ENCODE measurements at places on chromosomes 2 and 18. TPM values are rescaled to one million over a fixed set of nuclear protein-coding genes. Genes with fewer than 3 reads are reported as not detected.

TUBA3E gene
- 1.6 TPM for total RNA-seq

GRCh38 chr2:235024931-235025773 is 73.3 kb downstream of the SH3BP4 start:
- no peak for DNase-seq

DNA sequence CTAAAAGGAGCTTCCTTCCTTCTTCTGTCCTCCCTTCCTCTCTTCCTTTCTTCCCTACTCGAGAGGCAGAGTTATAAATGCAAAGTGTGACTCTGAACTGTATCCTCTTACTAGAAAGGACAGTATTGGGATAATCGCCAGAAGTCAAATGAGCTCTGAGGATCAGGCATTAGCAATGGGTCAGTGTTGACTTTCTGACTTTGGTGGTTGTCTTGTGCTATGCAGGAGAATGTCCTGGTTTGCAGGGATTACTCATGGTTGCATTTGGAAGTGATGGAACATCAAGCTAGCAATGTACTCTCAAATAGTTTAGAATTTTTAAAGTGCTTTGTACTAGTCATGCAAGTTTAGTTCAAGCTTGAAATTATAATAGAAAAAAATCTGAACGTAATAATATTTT is 115.6 kb downstream of the TXNL1 start:
- DNase-seq = no peak

CSRNP3 gene
- 4.5 TPM for total RNA-seq

DNA sequence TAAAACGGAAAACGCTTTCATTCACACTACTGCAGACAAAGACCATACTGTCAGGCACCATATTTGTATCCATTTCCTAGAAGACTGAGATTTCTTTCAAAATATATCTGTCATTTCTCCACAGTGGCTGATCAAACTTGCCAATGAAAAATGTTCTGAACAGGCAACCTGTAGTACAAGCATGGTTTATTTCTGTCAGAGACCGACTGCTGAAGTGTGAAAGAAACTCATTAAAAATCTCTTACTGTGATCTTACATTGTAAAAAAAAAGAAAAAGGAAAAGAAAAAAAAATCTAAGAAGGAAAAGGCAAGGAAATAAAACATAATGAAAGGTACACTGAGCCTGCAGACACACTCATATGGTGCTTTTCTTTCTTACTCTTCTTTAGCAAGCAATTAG is 184.5 kb downstream of the STK39 start:
- DNase-seq = no peak

ASXL3 gene
- 2.6 TPM for total RNA-seq

DNA sequence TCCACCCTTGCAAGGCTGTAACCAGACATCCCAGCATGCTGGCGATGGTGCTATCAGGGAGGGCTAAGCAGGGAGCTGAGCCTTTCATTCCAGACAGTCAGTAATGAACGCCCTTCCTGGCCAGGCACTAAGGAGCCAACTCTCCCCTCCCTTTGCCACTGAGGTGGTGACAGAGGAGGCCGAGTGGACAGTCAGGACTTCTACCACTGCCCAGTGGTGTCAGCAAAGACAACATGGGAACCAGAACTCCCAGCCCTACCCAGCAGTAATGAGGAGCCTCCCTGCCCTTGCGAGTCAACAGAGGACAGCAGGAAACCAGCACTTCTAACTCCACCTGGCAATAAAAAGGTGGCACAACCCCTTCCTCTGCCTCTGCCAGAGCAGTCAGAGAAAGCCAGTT is 68.6 kb downstream of the ZAP70 start:
- DNase-seq = no peak

DNA sequence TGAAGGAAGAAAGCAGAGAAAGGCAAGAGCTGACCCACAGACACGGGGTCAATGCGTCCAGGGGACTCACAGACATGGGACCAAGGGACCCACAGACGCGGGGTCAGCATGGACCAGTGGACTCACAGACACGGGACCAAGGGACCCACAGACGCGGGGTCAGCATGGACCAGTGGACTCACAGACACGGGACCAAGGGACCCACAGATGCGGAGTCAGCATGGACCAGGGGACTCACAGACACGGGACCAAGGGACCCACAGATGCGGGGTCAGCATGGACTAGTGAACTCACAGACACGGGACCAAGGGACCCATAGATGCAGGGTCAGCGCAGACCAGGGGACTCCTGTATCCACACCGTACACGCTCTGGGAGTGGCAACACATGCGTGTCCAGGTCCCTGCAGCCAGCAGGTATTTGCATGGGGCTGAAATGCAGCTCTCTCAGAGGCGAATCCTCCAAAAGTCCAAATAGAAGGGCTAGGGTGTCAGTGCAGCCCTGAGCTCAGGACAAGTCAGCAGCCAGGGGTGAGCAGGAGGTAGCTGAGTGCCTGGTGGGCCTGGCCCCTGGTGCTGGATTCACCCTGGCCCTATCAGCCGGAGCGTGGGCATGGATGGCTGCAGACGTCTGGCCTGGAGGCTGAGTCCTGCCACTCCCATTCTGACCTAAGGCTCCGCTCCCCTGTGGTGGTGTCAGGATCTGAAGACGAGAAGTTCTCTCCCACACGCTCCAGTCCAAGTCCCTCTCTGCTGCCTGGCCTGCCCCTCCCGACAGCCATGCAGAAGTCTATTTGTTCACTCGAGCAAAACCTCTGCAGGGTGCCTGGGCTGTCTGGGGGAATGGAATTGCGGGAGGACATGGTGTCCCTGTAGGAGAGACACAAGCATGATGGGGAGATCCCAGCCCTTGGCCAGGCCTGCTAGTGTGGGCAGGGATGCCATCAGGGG is 28.5 kb downstream of the TMEM18 start:
- peak; percentile 56 for DNase-seq

DNA sequence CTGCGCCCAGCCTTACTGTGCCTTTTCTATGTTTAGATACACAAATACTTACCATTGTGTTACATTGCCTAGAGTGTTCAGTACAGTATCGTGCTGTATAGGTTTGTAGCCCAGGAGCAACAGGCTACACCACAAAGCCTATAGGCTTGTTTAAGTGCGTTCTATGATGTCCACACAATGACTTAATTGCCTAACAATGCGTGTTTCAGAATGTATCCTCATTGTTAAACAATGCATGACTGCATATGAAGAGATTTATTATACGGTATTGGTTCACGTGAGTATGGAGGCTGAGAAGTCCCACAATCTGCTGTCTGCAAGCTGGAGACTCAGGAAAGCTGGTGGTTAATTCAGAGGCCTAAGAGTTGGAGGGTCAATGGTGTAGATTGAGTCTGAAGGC is 46.1 kb upstream of the MGAT4A start:
- no peak for DNase-seq

SLC38A11 gene
- total RNA-seq = 0.74 TPM

SLC5A7 gene
- total RNA-seq = not detected

GRCh38 chr2:112465382-112465781 is 16.6 kb upstream of the TTL start:
- DNase-seq = no peak

DNA sequence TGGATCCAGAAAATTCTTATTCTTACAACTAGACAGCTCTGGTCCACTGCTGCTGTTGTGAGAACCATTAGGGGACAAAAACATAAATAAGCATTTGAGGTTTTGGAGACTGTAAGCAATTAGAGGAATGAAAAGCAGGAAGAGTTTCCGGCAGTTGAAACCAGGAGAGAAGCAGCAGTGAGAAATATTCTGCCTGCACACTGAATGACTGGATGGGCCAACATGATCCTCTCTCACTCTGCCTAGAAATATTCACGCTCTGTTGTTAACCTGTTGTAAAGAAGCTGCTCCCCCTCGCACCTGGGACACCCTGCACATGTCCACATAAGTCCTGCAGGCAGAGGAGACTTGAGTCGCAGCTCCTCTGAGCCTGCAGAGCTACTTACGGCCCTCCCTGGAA is 60.4 kb upstream of the RNF152 start:
- no peak for DNase-seq

- no peak for DNase-seq
Measured at GRCh38 chr2:174563530-174564282, 33.9 kb downstream of the WIPF1 start.

TMEM163 gene
- total RNA-seq = 3.1 TPM

DNA sequence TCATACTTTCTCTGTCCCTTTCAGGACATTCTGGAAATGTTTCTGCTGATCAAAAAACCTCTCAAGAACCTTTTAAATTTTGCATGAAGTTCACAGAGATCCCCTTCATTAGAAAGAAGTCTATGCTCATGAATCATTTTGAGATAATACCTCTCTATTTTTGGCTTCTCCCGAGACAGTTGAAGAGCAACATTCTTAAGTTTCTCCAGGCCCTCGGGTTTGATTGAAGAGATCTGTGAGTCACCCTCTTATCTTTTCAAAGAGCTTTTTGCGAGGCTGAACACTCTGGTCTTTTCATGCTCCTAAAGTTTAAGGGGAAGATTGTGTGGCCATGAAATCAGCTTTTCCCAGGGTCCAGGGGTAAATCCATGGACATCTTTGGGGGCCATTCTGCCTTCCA is 354.2 kb downstream of the FBXO15 start:
- no peak for DNase-seq

GRCh38 chr18:22213333-22213973 is 44.1 kb downstream of the GATA6 start:
- DNase-seq = no peak

ALPP gene
- not detected for total RNA-seq

DNA sequence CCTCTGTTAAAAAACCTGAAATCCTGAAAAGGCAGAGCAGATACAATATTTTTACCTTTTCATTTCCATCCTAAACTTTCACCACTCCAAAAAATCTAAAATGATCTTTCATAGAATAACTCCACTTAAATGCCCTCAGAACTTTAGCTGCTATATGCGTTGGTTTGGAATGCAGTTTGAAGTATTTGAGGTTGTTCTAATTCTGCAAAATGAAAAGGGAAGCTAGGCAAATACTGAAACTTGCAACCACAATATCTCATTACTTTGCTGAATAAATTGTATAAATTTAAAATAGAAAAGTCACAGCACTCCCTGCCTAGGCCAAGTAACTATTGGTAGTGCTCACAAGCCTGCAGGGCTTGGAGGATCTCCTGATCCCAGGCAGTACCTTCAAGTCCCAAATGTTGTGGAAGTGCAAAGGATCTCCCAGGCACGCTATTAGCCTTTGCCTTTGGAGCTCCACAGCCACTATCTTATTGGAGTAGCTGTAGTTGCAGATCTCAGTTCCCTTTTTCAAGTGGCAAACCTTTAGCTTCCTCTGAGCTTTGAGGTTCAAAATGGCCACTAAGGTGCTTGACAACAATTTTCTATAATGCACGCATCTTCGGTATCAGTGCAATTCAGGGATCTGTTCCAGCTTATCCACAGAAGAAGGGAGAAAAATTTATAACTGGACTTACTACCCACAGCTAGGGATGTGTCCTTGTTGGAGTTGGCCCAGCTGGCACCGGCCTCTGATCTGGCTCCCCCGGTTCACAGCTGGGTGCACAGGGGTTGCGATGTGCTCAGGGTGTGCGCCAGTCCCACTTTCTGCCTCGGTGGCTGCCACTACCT is 43.4 kb upstream of the ANKRD62 start:
- DNase-seq = peak; percentile 56

M1AP gene
- total RNA-seq = 10.3 TPM

DNA sequence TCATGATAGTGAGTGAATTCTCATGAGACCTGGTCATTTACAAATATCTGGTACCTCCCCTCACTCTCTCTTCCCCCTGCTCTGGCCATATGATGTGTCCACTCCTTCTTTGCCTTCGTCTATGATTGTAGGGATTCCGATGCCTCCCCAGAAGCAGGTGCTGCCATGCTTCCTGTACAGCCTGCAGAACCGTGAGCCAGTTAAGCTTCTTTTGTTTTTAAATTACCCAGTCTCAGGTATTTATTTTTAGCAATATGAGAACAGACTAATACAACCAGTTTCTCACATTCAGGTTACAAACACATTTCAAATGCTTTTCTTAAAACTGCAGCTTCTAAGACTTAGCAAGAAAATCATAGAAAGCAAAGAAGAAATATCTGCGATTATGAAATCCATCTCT is 321.2 kb upstream of the CDH7 start:
- no peak for DNase-seq

DNA sequence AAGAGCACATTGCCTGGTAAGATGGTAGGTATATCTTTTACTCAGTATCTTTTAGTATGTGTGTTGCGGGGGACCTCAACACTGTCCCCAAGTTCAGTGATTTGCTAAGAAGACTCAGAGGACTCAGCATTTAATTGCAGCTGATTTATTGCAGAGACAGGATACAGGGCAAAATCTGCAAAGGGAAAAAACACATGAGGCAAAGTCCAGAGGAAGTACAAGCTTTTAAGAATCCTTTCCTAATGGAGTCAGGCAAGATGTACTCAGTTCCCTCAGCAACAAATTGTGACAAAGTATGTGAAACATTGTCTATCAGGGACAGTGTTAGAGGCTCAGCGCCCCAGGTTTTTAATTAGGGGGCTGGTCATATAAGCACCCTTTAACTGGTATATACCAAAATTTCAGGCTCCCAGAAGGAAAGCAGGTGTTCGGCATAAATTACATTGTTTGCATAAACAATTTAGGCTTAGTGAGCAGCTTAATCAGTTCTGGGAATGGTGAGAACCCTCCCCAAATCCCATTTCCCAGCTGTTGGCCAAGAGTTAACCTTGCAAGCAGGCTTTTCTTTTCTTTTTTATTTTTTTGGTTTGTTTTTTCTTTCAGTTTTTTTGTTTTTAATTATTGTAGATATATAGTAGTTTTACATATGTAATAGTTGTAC is 41.7 kb downstream of the RAB3GAP1 start:
- no peak for DNase-seq

GRCh38 chr2:175462246-175462645 is 280.7 kb upstream of the ATP5MC3 start:
- DNase-seq = no peak

- DNase-seq = no peak
Measured at GRCh38 chr18:63604791-63605567, 17.8 kb downstream of the SERPINB13 start.
